NCI-H146 (cell line): ENCODE measurements at places on chromosomes 7 and 10.

DNA sequence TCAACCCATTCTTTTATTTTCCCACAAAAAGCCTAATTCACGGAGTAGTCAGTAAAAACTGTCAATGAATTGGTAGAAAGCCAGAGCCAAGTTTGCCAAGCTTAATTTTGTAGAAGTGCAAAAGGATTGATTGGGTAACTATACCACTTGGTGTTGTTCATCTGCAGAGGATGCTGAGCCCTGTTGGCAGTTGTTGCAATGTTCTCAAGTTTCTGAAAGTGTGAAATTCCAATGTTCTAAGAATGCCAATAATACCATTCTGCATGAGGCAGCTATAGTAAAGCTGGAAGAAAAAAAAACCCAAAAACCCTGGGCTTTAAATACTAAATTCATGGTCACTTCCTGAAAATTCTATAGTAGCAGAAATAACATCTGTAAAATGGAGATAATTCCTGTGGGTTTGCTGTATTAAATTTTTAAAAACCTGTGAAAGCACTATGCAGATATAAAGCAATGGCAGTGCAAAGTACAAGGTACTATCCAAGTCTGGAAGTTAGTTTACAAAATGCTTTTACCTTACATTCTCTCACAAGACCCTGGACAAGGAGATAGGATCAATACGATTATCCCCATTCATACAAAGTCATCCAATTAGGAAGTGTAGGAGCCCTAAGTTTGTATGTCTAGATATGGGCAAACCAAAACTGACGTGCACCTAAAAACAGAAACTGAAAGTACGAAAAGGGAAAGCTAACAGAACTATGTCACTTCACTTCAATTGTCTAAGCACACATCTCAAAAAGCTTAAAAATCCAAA lies 6.0 kb upstream of the PON1 start:
- DNase-seq = no peak

- DNase-seq = peak; percentile 96
Observed at GRCh38 chr10:78774999-78775711, 293.6 kb upstream of the ZMIZ1 start.

GRCh38 chr7:155818820-155819168 lies 6.5 kb upstream of the SHH start:
- no peak for DNase-seq

DNA sequence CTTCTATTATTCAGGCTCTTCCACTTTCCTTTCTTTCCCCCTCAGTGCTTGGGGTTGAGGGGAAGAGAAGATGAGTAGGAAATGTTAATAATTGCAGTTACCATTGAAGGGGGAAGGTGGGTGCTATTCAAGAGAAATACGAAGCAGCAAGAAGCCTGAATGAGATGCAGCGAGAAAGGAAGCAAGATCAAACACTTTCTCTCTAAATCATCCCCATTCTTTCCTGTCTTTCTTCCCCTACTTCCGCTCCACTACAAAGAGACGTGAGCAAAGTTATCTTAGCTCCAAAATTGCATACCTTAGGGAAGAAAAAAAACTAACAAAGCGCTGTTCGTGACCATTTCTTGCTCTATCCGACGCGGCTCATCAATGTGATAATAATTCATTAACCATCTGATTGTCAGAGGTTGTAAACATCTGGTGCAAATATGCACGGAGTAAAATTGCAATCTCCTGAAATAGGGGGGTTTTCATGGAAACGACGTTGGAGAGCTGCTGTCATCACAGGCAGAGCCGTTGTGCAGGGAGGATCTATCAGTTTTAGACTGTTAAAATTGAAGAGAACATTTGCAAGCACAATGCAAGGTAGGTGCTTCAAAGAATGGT lies 15.2 kb upstream of the PARD3 start:
- no peak for DNase-seq

DNA sequence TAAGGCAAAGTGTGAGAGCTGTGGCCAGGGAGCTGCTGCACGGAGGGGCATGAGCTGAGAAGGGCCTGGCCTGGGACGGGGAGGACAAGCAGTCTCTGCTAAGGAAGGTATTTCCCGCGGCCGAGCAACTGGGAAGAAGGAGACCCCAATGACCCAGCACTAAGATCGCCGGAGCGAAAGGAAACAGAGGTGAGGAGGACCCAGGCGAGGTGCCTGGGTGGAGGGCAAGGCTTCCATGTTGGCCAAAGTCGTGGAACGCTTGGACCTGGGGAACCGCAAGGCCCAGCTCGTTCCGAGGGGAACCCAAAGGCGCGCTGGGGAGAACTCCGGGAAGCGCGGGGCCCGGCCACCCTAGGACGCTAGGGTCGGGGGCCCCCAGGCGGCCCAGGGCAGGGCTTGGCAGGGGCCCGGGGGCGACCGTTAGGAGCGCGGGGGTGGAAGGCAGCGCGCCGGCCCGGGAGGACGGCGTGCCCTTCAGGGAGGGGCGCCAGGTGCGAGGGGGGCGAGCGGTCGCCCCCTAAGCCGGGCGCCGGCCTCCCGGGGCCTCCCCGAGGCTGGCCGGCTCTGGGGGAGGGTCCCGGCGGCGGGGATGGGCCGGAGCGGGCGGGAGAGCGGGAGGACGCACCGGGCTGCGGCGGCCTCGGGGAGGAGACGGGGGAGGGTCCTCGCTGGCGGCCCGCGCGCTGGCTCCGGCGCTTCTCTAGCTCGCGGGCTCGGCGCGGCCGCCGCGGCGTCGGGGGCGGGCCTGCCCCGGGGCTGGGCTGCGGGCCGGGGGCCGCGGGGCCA lies 545 bp downstream of the GIGYF1 start:
- DNase-seq = peak; percentile 42

DNA sequence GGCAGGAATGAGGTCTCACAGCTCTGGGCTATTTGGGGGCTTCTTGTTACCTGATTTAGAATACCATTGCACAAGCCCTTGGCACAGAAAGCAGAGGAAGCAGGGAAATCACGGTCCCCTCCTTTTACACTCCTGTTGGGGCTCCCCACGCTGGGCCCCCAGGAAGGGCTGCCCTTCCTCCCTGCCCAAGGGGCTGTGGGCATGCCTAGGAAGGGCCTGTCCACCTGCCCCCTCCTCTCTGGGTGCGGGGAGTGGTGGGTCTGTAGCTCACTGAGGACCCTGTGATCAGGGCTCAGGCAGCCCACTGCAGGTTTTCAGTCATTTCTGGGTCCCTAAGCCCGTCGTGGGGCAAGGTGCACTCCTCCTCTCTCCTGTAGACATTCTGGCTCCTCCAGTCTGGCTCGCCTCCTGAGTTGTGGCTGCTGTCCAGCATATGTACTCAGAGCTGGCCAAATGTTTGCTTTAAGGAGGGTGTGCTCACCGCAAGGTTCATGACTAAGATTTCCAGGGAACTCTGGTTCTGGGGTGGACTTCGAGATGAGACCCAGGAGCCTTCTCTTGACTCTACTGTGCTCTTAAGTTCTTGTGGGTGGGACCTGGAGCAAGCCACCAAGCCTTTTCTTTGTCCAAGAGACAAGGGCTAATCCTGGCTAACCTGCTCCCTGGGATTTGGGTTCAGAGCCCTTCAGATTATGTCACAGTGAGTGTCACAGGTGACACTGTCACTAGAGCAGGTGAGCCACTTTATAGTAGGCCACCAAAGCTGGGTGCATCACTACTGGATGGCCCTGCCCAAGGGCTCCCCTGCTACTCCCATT lies 56.0 kb downstream of the TACR2 start:
- DNase-seq = no peak

GRCh38 chr7:90965211-90965610 lies 299.0 kb upstream of the FZD1 start:
- DNase-seq = no peak

GRCh38 chr7:77428777-77429231 lies 12.7 kb upstream of the GSAP start:
- DNase-seq = no peak

GRCh38 chr7:135942614-135943013 lies 34.5 kb downstream of the MTPN start:
- DNase-seq = no peak

- DNase-seq = no peak
Observed at GRCh38 chr7:47354071-47354470, 227.8 kb downstream of the TNS3 start.

DNA sequence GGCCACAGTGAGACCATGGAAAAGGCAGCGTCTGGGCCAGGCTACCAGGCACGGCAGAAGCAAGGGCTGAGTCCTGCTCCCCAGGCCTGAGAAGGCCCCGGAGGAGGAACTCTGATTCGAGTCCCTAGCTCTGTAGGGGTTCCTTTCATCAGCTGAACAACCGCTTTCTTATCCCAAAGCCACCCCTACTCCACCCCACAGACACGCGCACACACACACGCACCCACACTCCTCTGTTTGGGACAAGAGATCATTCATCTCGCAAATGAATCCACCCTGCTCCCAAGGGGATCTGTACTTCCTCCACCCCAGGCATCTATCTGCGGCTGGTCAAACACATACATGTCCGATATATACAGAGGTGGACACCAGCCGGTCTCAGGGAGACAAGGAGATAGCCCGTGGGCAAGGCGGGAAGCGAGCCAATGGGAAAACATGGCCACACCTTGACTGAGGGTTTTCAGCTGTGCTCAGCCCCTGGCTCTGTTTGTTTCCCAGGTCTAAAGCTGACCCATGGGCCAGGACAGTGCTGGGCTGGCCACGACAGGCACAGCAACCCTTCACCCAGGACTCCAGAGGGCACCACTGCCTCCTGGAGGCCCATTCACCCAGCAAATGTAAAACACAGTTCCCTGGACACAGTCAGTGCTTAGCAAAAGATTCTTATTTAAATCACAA lies 7.3 kb downstream of the ZCCHC24 start:
- no peak for DNase-seq

GRCh38 chr7:4722960-4723630 lies 41.0 kb downstream of the FOXK1 start:
- DNase-seq = no peak

- DNase-seq = peak; percentile 34
Observed at GRCh38 chr7:148722340-148723165, 23.9 kb downstream of the CUL1 start.

GRCh38 chr10:18185621-18186020 lies 45.4 kb downstream of the CACNB2 start:
- no peak for DNase-seq

- DNase-seq = no peak
Observed at GRCh38 chr10:26721561-26721960, 24.1 kb downstream of the PDSS1 start.

DNA sequence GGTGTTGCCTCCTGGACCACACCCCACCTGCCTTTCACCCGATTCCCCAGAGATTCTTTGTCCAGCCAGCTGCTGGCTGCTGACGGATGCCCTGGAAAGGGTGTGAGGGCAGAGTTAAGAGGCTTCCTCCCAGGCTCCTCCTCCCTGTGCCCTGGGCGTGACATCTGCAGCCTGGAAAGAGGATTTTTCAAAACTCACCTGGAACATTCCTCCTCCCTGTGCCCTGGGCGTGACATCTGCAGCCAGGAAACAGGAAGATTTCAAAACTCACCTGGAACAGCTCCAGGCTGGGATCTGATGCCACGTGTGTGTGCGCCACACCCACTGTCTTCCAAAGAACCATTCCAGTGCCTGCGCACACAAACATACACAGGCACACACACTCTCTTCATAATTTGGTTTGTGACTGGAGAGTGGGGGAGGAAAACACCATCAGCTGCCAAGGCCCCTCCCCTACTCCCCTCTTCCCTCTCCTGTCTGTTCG lies 5.2 kb downstream of the MARVELD1 start:
- DNase-seq = peak; percentile 60

- DNase-seq = no peak
Observed at GRCh38 chr10:103890194-103890658, 27.8 kb downstream of the STN1 start.

DNA sequence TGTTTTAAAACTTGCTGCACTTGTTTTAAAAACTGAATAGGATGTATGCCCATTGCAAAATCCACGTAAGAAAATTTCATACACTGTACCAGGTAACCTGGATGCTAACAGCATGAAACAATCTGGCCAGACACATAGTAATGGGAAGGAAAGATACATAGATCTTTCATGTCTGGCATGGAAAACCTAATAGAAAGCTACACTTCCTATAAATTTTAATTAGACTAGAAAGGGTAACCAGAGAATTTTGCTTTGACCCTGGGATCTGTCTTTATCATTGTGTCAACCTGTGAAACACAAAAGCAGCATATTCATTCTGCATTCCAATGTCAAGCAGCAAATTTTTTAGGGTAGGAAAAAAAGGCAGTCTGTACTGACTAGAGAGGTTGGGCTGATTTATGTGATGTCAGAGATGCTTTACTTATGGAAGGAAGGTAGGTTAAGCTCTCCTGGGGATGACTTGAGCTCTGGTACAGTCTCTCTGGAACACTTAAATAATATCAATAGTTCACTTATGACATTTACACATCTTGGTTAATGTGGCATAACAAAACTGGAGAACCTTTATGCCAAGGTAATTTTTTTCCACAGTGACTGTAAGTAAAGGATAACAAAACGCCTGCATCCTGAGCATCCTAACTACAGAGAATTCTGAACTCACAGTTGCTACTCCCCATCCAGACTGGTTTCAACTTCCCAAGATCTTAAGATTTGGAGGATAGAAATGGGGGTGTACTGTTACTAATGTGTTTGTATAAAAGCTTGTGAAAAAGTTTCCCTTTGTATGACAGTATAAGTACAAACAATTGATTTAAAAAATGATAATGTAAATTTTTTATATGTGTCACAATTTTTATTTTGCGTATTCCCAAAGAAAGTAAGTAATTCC lies 44.7 kb downstream of the DOCK4 start:
- no peak for DNase-seq
